DMS79 treated with DMSO at 0.1 percent for 48 hours (cell line): ENCODE measurements at places on chromosomes 13 and 19.
A peak's percentile ranks its signal among the peaks of the same experiment; 100 is the strongest.

DNA sequence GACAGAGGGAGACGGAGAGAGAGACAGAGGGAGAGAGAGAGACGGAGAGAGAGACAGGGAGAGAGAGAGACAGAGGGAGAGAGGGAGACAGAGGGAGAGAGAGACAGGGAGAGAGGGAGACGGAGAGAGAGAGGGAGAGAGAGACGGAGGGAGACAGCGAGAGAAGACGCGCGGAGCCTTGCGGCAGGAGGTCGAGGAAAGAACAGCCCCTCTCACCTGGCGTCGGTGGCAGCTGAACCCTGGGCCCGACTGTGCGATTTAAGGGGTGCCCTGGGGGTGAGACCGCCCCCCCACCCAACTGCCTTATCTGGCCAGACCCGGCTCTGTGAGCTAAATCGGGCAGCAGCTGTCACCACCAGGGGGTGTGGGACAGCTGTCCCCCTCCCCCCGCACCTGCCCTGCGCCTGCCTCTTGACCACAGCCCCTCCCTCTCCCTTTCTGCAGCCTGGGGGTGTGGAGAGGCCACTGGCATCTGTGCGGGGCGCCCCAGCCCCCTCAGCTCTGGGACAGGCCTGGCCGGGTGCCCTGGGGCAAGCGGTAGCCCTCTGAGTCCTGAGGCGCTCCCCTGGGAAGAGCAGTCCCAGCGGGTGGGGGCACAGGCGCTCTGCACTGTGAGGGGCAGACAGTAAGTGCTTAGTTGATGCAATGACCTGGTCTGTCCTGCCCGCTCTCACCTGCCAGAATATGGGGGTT is 10.8 kb downstream of the JOSD2 start:
- DNase-seq: peak; percentile 29

- DNase-seq: no peak
These were observed 230.8 kb downstream of the TSHZ3 start for GRCh38 chr19:31118287-31118955.

GRCh38 chr19:54470991-54471782 is 1.9 kb downstream of the CDC42EP5 start:
- DNase-seq: peak; percentile 10

GRCh38 chr19:28864577-28865042 is 348.3 kb downstream of the UQCRFS1 start:
- no peak for DNase-seq

DNA sequence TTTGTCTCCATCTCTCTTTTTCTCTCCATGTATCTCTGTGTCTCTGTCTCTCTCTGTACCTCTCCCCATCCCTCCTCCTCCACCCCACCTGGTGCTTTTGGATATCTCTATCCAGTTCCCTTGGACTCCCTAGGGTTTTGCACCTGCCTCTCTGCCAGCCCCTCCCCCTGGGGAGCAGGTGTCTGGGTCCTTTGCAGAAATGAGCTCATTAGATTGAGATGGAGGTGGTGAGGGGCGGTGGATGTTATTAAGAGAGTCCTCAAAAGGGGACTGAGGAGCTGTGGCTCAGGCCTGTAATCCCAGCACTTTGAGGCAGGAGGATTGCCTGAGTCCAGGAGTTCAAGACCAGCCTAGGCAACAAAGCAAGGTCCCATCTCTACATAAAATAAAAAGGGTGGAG is 2.1 kb downstream of the KCNN4 start:
- peak; percentile 90 for DNase-seq

DNA sequence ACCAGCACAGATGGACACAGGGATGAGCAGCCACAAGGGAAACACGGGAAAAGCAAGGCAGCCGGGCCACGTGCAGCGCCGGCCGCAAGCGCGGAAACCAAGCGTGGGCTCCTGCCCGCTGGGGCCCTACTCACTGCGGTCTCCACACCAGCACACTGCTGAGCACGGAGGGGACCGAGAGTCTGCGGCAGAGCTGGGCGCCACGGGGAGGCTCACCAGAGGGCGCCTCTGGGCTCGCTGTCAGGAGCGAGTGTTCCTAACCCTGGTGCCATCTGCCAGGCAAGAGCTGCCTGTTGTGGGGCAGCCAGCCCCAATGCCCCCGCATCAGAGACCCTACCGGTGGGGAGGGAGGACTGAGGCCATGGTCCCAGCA is 26.5 kb downstream of the MPND start:
- peak; percentile 14 for DNase-seq

- DNase-seq: peak; percentile 30
These were observed 15.3 kb downstream of the CDX2 start for GRCh38 chr13:27953676-27954405.

DNA sequence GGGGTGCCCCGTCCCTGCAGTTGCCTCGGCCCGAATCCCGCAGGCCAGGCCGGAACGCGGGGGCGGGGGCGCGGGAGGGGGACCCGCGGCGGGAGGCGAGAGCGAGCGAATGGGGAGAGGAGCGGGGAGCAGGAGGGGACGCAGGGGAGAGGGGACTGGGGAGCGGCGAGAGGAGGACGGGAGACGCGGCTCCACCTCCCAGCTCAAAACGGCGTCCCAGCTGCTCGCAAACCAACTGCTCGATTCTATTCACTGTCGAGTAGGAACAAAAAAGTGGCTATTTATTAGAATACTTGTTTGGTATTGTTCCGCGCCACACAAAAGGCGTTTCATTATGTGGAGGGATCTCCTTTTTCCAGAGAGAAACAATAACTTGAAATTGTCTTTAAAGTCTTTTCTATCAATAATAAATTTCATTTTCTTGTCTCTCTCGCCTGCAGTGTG is 10.6 kb upstream of the SOX1 start:
- DNase-seq: peak; percentile 89

DNA sequence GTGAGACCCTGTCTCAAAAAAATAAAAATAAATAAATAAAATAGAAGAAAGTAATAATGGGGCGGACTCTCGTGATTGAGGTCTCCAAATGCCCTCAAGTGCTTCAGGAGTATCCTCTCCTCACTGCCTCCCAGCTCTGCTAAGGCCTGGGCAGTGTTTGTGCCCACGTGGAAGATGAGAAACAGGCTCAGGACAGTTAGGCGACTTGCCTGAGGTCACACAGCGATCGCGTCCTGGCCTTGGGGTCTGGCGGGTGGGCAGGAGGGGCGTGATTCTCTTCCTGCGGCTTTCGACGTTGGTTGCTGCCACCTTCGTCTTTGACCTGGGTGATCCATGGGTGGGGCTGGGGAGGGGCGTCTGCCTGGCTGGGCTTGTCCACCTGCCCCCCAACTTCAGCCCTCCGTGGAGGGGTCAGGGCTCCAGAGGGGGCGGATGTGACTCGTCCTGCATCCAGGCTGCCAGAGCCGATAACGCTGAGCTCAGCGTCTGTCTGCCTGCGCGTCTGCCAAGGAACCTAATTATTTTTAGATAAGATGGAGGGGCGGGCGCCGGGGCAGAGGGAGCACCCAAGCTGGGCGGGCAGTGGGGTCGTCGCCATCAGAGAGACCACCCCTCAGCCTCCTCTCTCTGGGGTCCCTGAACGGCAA is 56.9 kb downstream of the NFIC start:
- DNase-seq: no peak

DNA sequence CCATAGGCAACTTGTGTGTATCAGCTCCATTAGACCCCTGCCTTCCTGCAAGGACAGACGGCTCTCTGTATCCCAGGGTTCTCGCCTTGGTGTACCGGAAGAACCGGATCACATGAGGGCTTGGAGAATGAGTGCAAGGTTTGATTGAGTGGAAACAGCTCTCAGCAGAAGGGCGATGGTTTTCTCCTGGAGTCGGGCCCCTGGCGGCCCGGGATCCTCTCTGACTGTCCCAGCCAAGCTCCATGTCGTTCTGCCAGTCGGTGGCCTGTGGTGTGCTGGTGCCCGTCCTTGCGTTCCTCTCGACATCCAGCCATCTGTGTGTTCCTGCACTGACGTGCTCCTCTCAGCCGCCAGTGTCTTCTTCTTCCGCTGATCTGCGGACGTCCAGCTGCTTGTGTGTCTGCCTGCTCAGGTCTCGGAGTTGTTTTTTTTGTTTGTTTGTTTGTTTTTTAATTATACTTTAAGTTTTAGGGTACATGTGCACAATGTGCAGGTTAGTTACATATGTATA is 16.1 kb downstream of the LILRB1 start:
- no peak for DNase-seq

DNA sequence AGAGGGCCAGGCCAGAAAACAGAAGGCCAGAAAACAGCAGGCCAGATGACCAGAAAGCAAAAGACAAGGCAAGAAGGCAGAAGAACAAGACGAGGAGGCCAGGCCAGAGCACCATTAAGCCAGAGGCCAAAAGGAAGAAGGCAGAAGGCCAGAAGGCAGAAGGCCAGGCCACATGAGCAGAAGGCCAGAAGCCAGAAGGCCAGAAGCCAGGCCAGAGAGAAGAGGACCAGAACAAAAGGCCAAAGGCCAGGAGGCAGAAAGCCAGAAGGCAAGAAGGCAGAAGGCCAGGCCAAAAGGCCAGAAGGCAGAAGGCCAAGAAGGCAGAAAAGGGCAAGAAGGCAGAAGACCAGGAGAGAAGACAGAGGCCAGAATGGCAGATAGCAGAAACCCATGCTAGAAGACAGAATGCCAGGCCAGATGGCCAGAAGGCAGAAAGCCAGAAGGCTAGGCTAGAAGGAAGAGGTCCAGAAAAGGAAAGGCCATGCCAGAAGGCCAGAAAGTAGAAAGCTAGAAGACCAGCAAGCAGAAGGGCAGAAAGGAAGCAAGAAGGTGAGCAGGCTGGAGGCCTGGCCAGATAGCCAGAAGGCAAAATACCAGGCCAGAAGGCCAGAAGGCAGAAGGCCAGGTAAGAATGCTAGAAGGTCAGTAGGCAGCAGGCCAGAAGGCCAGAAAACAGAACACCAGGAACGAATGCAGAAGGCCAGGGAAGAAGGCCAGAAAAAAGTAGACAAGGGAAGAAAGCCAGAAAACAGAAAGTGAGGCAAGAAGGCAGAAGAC is 187.6 kb downstream of the TUBA3C start:
- DNase-seq: no peak
